ENCODE measurements at places on chromosomes 6 and 20. TPM values are rescaled to one million over a fixed set of nuclear protein-coding genes. Genes with fewer than 3 reads are reported as not detected.

DNA sequence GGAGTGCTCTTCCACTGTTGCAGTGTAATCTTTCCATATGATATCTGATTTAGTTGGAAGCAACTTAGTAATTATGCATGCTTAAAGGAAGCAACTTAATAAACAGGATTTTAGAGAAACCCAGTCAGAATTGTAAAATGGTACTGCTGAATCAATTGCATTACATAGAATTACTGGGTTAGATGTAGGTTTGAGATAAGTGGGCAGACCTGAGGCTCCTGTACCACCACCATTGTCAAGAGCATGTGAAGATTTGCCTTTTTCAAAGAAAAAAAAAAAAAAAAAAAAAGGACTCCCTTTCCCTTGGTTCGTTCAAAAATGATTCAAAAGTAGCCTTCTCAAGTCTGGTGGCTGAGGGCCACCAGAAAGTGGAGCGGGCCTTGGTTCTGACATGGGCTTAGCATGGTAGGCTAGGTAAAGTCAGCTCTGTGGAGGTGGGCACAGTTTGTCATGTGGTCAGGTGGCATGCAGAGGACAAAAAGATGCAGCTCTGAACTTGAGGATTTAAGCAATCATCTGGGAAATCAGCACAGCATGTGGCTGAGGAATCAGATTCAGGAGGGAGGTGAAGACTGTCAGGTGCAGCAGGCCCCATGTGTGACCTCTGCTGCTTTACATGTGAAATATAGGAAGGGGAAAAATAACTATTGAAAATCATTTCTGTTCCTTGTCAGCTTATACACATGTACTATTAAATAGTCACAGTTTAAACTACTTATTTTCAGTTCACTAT, 32.4 kb downstream of the ARID1B start:
- DNase-seq: no peak

- no peak for DNase-seq
Observed at GRCh38 chr6:34241351-34242215, 4.9 kb downstream of the HMGA1 start.

GRCh38 chr6:164069350-164069990, 655.0 kb downstream of the QKI start:
- no peak for DNase-seq

DNA sequence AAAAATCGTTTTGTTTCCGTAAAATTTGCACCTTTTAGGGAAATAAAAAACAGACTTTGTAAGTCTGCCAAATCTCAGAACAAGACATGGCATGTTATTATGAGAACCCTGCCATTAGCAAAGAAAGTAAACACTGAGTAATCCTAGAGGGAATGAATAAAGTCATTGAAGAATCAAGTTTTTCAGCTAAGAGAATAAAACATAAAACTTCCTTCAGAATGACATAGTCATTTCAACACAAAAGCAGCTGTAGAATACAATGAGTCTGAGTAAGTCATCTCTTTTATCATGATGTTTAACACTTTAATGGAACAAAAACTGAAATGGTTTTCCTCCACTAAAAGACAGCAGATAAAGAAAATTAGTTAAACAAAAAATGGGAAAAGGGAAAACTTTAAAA, 10.3 kb upstream of the DST start:
- DNase-seq: no peak

DNA sequence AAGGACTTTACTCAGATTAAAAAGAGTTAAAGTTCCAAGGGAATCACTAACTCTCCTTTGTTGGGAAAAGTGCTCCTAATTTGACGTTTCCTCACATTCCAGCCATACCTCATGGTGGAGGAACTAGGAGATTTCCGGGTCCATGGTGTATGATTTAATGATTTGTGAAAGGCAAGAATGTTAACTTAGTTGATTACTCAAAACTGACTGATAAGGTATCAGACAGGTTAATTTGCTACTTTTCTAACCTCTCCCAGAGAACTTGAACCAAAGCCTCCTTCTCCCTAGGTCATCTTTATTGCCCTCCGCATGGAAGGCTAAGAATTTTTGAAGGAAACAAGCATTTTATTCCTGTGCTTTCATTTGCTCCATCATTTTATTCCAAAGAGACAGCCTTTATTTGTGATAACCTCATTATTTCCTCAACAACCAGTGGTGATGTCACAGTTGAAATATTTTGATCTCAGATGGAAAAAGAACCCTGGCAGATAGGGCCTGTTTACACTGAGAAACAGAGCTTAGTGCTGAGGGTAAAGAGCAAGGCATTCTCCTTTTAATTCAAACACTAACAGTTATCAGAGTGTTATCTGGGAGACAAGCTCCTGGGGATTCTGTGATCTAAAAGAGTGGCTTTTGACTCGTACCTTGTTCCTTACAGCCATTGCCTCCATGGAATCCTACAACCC, 57.4 kb upstream of the BMP2 start:
- no peak for DNase-seq

SLC32A1 gene
- not detected for total RNA-seq

ZC2HC1B gene
- 0.24 TPM for total RNA-seq

CYP21A2 gene
- 0.36 TPM for total RNA-seq

WRNIP1 gene
- total RNA-seq: 47.5 TPM

Measured in activated T-helper 1 cell treated with anti-CD3 and anti-CD28 coated beads, Interleukin-12 subunit alpha, Interleukin-12 subunit beta, Interleukin-2, Interleukin-4 antibody, amounts not matched to agents 30 ng/mL and 10 ng/mL and 1 ng/mL, durations not matched to agents 14 hours and 24 hours and 36 hours (primary cell).